ENCODE measurements at places on chromosomes 5 and 9. TPM values are rescaled to one million over a fixed set of nuclear protein-coding genes. Genes with fewer than 3 reads are reported as not detected.

DNA sequence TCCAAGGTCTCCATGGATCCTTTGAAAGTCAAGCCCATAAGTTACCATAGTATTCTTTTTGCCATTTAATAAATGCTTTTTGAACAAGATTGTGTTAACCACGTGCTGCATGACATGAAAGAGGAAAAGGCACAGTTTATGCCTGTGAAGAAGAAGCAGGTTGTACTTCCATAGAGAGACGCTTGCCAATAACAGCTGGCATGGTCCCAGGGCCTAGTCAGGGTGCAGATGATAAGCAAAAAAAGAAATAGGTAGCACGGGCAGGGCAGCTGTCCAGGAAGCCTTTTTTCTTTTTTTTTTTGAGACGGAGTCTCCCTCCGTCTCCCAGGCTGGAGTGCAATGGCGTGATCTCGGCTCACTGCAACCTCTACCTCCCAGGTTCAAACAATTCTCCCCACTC, 71.8 kb upstream of the CLINT1 start:
- DNase-seq, result no peak

Gene GABRA1
- total RNA-seq, result not detected

DNA sequence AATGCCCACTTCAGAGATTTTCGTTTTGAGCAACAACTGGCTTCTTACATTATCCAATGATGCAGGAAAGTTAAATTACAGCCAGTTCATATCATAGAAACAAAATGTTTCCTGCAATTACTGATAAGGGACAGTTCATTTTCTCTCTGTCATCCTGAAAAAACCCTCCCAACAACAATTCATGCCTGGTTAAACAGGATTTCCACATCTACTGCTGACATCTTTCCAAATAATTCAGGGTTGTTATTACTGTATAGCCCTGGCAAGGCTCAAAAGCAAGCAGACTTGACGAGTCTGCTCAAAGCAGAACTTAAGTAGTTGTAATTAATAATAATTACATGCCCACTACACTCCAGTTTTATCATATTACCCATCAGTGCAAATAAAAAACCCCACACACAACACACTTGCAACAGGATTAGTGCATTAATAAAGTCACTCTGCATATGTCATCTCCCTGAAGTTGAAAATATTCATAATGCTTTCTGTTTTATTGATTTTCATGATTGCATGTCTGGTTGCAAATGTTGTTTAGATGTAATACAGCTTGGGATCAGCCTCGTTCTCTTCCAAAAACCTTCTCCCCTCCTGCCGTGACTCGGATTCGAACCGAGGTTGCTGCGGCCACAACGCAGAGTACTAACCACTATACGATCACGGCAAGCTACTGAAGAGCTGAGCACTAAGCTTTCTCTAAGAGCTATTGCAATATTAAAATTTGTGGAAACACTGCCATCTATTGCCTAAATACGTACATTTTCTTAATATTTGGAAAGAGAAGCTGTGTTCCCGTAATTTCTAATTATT, 119.6 kb upstream of the NFIB start:
- DNase-seq, result no peak

Gene LVRN
- 0.27 TPM for total RNA-seq

Gene EPB41L4B
- total RNA-seq, result 0.34 TPM

Gene TAF1L
- not detected for total RNA-seq

DNA sequence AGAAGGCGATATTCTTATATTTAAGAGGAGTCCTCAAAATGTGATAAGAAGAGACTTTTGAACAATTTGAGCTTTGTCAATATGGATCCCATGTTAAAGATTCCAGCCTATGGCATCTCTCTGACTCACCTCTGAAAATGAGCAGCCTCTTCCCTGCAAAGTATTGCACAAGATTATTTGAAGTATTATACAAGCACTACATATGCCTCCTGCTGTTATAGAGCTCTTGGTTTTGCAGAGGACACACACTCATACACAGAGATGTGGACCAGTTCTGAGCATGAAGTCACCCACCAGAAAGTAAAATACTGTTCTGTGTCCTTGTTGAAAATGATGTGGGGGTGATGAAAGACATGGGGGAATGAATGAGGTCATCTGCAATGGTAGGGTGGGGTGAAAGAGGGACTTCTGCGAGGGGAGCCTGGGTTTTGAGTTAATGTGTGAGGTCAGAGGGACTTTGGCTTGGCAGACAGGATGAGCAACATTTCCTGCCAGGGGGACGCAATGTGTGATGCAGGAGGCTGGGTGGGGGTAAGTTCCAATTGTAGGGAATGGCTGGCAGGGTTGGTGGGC, 25.8 kb downstream of the FBXL7 start:
- DNase-seq, result no peak

- DNase-seq, result no peak
Observed at GRCh38 chr5:55601204-55601618, 66.4 kb upstream of the PLPP1 start.

GRCh38 chr9:87725356-87725899, 491 bp upstream of the CTSL start:
- no peak for DNase-seq

GRCh38 chr5:143521141-143521540, 117.7 kb upstream of the NR3C1 start:
- DNase-seq, result no peak

DNA sequence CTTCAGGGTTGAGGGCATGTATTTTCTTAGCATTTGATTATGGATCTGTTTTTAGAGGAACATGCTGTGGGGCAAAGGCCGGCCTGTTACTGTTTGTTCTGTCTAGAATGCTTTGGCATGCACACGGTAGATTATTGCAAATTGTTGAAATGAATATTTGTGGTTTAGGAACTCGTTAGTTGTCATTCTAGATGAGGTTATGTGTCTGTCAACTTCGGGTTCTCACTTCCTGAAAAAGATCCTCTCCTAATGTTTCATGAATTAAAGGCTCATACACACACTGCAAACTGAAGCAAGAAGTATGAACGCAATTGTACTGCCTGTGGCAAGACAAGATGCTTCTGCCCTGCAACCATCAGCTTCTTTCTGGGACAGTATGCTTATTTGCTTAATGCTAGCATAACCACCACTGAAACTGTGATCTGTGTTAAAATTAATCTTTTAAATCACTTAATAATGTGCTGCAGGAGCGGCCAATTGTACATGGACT, 99.6 kb downstream of the BASP1 start:
- no peak for DNase-seq
